ENCODE measurements at places on chromosomes 16 and 17.
A peak's percentile ranks its signal among the peaks of the same experiment; 100 is the strongest.

GRCh38 chr16:35559911-35560636 is 2100.7 kb downstream of the TP53TG3F start:
- DNase-seq: no peak

DNA sequence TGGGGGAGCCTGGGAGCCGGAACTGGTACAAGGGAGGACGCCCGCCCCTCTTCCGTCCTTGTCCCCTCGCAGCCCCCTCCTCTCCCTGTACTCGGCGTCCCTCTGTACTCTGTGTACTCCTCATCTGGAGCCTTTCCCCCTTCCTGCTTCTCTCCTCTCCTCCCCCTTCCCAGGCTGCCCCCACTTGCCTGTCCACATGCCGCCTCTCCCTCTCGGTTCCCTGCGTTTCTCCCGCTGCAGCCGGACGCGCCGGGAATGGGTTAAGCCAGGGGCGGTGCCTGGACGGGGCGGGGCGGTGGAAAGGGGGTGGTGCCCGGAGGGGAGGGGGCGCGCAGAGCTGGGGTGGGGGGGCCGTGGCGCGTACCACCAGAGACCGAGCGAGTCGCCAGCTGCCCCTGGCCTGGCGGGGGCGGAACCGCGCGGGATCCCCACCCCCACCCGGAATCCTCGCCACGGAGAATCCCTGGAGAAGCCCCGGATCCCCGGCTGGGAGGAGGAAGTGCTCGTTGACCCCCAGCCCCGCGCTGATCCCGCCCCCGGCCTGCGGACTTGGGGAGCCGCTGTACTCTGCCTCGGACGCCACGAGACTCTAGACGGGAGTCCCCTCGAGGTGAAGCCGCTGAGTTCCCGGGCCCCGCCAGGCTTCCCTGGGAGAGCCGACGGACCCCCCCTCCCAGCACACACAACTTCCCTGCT is 22.6 kb downstream of the GJD3 start:
- DNase-seq: no peak

DNA sequence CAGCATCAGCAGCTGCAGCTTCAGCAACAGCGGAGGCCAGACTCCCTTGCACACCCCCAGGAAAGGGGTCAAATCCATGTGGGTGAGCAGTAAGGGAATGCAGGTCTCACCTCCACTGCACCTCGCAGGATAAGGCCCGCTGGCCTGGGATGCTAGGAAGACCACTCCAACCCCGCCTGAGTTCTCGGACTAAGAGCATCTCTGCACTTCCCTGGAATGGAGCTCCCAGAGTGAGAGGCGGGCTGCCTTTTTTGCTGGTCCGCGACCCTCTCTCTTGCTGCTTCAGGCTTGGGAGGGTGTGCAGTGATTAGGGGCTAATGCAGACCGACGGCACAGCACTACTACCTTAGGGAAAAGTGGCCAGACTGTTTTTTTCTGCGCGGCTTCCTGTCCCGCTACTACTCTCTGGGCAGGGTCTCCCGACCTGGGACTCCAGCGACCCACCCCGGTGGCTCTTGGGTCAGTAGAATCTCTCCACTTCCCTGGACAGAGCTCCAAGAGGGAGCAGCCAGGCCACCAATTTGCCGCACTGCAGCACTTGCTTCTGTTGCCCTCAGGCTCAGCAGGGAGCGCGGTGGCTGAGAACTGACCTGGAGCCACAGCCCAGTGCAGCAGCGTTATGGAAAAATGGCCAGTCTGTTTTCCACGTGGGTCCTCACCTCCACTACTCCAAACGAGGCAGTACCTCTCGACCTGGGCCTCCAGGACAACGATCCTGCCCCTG is 480.4 kb downstream of the CDH8 start:
- DNase-seq: no peak

GRCh38 chr16:57479976-57480753 is 6.1 kb downstream of the DOK4 start:
- DNase-seq: no peak

- no peak for DNase-seq
Observed at GRCh38 chr17:46736100-46736499, 82.4 kb downstream of the WNT3 start.

GRCh38 chr16:87570938-87571867 is 31.1 kb upstream of the JPH3 start:
- no peak for DNase-seq

DNA sequence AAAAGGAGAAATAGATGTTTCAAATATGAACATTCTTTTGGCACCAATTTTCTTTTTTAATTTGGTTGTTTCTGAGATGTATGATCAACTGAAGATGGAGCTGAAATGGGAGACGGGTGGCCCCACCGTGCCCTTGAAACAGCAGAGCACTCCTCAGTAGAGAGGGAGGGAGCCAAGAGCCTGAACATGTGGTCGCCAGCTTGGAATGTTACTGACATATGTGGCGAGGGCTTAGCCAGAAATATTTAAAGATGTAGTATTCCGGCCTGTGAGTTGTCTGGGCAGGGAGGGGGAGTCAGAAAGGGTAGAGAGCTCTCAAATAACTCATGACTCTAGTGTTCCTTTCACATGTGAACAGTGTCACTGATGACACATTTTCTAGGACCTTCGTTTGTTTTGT is 13.3 kb upstream of the MRC2 start:
- peak; percentile 69 for DNase-seq

DNA sequence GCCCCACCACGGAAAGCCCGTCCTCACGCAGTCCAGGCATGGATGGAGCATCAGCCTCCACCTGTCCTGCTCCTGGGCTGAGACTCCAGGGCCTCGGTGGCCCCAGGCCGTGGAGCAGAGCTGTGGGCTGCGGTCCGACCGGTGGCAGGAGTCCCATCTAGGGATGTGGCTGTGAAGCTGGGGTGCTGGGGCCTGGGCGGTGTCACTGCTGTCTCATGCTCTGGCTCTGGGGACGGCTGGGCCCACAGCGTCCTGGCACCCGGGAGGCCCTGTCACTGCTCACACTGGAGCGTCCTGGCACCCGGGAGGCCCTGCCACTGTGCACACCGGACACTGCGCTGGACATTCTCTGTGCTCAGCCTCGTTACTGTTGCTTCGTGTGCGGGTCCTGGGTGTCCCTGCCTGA is 8.4 kb downstream of the BAIAP2 start:
- no peak for DNase-seq

DNA sequence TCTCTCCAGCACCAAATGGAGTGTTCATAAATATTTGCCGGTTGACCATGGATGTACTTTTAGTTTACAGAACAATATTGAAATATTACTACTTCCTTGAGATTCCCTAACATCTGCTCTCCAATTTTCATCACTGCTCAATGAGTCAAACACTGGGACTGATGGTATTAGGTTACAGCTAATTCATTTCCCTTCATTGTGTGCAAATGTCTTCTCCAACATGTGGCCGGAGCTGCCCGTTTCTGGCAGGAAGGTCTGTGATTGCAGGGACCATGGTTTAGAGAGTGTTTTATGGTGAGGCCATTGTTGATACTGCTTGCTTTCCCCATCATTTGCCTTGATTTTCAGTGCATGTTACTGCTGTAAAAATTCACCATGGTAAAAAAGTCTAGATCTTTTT is 209.3 kb downstream of the HS3ST3B1 start:
- DNase-seq: no peak

GRCh38 chr17:47257651-47258339 is 4.2 kb downstream of the ITGB3 start:
- DNase-seq: peak; percentile 17

DNA sequence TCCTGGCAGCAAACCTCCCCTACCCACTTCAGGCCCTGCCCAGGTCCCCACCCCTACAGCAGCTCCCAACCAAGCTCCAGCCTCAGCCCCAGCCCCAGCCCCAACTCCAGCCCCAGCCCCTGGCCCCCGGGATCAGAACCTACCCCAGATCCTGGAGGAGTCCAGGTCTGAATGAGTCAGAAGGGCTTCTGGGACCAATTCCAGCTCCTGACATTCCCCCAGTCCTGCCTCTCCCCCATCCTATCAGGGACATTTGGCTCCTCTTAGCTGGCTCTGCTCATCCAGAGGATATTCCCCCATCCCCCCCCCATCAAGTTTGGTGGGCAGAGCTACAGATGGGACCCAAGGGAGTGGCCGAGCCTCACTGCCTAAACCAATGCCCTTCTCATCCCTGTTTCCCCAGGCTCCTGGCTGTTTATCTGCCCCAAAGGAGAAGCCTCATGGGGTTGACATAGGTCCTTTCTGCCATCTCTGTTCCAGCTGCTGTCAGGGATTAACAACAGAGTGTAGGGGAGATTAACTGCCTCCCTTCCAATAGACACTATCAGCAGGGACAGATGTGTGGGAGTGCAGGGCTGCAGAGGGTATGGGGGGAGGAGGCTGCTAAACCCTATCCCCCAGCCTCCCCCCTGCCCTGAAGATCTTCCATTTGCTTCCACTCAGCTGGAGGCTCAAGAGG is 16.5 kb downstream of the CNTNAP1 start:
- DNase-seq: peak; percentile 7

DNA sequence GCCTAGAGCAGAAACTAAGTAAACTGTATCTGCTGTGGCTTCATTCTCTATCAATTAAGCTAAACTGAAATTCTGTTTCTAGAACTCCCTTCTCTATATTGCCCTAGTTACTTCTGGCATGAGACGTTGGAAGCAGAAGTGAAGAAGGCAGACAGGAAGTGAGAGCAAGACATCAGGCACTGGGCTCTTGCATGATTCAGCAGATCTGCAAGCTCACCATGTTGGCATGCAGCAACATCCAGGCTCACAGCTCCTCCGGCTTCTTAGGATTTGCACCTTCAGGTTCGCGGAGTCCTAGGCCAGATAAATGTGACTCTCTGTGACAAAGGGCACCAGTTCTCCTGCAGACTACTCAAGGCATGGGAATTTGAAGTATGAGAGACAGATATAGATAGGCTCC is 148.3 kb downstream of the CDH8 start:
- no peak for DNase-seq

DNA sequence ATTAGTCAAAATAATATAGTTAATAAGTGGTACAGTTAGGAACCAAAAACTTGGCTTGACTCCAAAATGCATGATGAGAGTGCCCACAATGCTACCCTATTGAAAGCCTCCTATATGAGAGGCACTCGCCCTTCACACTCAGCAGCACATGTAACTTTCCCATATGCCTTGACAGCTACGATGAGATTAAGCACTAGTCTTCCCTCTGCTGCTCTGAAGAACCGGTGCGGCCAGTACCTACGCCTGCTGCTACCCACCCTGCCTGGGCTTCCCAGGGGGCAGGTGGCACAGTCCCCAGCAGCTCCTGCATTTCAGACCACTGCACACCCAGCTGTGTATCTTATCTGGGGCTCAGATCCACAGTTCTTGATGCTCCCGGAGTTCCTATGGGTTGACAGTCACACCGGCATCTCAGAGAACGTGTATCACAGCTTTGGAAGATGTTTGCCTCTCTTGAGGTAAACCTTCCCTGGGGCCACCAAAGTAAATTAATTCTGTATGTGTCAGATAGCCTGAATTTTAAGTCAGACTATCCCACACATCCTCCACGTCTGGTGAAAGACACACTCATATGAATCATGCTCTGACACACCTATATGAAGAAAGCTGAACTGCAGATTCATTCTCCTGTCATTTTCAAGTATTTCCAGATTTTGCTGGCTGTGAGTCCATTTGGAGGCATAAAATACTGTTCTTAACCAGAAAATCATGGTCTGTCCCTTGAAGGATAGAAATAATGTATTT is 77.8 kb downstream of the MYH10 start:
- no peak for DNase-seq

GRCh38 chr16:89044418-89045180 is 49.1 kb upstream of the ACSF3 start:
- DNase-seq: no peak

- DNase-seq: no peak
Observed at GRCh38 chr16:25372716-25373115, 115.1 kb upstream of the ZKSCAN2 start.

GRCh38 chr17:62662855-62663254 is 35.4 kb downstream of the MRC2 start:
- no peak for DNase-seq

- no peak for DNase-seq
Observed at GRCh38 chr16:30184096-30184890, 891 bp downstream of the CORO1A start.

- no peak for DNase-seq
Observed at GRCh38 chr16:86029131-86029741, 130.3 kb downstream of the IRF8 start.

DNA sequence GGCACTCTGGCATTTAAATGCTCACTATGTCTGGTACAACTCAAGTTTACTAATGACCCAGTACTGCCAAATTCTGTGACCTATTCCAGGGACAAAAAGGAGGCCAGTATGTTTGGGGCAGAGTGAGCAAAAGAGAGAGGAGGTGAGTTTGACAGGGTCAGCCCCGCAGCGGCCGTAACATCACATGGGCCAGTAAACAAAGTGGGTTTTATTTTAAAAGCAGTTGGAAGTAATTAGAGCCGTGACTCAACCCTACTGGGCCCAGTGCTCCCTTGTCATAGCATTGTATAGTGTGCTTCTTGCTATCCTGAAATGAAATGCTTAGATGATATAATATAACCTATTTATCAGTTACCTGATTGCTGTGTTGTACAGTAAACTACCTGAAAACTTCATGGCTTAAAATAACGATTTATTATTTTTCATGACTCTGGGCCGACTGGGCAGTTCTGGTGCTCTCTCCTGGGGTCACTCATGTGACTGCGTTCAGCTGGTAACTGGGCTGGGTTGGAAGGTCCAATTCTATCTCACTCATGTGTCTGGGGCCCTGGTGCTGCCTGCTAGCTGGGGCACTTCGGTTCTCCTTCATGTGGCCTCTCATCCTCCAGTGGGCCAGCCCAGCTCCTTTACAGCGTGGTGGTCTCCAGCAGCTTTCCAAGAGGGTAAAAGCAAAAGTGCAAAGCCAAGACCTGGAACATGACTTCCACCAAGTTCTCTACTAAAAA is 27.4 kb downstream of the IQCK start:
- DNase-seq: no peak

GRCh38 chr17:6506679-6507231 is 49.6 kb downstream of the PITPNM3 start:
- DNase-seq: no peak

DNA sequence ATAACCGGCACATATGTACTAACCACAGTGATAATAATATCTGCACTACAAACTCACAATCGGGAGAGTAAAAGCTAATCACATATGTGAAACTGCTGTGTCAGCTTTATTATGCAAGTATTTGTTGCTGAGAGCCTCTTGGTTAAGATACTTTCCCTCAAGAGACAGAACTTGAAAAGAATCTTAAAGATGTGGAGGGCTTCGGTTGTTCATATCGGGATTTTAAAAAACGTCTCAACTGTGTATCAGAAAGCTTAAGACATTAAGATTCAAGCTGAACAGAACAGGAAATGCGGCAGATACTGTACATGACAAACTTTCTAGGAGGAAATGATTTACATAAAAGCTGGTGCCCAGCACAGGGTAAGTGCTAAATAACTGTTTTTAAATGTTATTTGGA is 27.5 kb upstream of the HLF start:
- no peak for DNase-seq
